HS-27A (cell line): ENCODE measurements at places on chromosomes 2 and 18.

- no peak for DNase-seq
Measured at GRCh38 chr2:238427435-238428162, 872 bp downstream of the ASB1 start.

DNA sequence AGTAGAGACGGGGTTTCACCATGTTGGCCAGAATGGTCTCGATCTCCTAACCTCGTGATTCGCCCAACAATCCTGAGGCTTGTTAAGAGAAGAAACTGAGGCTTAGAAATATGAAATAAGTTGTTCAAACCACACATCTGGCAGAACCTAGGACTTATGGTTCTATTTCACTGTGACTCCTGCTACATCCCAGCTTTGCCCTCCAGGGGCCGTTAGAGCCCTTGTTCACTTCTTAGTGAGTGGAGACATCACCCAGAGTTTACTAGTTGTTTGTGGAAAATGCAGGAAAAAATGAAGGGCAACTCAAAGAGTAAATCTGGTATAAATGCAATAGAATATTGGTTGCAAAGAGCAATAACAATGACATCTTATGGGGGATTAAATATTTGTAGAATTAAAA is 43.9 kb downstream of the MARCHF4 start:
- DNase-seq, result no peak

- no peak for DNase-seq
Measured at GRCh38 chr18:6755107-6755506, 25.6 kb downstream of the ARHGAP28 start.

- no peak for DNase-seq
Measured at GRCh38 chr2:227450311-227450841, 21.6 kb upstream of the AGFG1 start.

- DNase-seq, result peak; percentile 64
Measured at GRCh38 chr2:12816379-12817306, 99.9 kb downstream of the TRIB2 start.

DNA sequence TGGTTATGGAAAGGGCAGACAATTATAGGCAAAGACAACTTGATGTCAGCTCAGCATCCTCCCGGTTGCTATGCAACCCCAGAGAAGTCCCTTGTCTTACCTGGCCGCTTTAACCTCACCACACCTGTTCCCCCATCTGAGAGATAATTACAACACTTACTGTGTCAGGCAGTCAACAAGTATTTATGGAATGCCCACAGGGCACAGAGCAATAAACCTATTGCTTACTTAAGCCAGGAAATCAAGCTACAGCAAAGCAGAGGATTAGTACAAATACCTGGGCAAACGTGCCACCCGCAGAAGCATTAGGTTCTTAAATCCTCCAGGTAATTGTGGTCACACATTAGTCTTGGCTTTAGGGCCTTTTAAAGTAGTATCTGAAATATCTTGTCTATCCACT is 320.4 kb upstream of the REV1 start:
- DNase-seq, result no peak

DNA sequence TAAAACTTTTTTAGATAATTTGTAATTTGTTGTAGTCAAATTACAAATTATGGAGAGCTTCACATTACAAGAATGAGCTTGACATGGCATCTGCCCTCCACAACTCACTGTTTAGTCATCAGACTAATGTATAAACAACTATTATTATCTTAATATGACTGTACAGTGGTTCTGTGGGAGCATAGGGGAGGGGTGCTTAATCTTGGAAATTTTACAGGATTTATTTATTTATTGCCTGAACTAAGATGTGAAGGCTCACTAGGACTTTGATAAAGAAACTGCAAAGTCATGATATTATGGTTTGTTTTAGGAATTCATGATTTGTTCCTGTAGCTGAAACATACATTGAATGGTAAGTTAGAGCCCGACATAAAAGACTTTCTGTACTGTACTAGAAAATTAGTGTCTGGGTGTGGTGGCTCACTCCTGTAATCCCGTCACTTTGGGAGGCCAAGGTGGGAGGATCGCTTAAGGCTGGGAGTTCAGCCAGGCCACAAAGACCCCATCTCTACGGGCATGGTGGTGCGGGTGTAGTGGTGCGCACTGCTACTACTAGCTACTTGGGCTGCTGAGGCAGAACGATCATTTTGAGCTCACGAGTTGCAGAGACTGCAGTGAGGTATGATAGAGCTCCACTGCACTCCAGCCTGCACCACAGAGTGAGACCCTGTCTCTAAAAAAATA is 2.1 kb downstream of the MARCHF7 start:
- no peak for DNase-seq

- DNase-seq, result no peak
Measured at GRCh38 chr2:145221032-145221431, 701.1 kb upstream of the ZEB2 start.

DNA sequence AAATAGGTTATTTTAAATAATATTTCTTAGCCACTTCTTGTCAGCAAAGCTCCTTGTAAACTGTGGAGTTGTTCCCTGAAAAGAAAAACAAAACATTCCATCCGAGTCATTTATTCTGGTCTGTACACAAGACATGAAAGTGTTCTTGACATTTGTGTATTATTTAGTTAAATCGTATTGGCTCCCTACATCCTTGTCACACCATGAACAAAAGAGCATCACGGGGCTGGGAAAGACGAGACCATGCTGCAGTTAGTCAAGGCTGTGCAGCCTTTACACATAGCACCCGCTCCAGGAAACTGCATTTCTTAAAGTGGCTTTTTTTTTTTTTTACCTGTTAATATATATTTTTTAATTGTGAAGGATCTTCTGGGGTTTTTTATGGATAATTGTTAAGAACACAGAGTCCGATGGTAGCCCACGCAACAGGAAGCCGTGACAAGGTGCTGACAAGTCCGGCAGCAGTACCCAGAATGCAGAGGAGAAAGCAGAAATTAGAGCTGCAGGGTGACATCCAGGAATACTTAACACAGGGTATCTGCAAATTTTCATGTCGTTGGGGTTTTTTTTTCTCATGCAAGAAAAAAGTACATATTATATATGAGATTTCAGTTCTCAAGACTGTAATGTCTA is 588.4 kb downstream of the ARHGAP15 start:
- DNase-seq, result no peak

GRCh38 chr18:45324495-45325113 is 290.7 kb upstream of the SLC14A2 start:
- DNase-seq, result no peak

DNA sequence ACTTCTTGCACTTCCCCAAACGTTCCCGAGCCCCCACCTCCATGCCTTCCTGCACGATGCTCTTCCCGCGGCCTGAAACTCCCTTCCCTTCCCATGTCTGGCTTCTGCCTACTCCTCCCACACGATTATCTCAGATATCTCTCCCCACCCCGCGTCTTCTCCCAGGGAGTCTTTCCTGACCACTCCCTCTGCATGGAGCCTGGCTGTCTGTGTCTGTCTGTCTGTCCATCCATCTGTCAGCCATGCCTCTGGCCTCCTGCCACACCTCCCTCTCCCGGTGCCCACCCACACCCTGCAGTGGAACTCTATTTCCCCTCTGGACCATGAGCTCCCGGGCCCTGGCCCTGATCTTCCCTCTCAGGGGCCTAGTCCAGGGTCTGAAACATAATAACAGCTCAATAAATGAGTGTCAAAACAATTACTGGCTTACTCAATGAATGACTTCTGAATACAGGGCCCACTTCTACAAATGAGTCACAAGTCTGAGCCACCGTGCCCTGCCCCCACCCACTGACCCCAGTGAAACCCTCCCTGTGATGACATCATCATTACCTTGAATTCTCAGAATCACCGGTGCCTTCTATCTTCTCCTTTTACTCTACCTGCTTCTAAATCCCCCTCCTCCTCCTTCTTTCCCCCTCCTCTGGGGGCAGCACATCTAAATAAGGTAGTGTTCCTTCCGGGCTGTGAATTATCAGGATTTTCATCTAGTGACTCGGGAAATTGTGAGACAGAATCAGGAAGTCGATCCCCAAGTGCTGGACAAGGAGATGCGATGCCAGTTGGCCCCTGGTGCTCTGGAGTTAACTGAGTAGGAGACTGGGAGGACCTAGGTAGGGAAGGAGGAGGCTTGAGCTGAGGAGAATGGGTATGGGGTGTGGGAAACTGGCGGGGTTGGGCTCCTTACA is 46.1 kb upstream of the PLB1 start:
- no peak for DNase-seq

DNA sequence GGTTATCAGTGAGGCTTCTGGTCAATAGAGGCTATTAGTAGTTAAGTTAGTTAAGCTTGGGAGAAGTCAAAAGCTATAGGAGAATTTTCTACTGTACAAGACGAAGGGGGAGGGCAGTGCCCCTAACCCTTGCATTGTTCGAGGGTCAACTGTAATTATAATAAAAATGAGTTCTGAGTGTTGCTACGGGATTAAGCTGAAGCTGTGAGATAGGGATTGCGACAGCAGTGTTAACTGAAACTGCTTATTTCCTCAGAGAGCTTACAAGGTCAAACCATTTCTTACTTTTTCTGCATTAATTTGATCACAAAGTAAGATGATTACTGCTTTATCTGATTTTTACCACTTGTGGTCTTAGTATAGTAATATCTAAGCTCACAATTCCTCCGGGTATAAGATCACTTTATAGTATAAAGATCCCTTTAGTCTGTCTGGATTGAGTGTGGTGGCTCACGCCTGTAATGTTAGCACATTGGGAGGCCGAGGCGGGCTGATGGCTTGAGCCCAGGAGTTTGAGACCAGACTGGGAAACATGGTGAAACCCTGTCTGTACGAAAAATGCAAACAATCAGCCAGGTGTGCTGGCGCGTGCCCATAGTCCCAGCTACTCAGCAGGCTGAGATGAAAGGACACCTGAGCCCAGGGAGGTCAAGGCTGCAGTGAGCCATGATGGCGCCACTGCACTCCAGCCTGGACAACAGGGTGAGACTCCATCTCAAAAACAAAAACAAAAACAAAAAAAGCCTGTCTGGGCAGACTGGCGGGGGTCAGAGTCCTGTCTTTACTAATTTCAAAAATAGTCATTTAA is 119.5 kb upstream of the TLK1 start:
- DNase-seq, result no peak

DNA sequence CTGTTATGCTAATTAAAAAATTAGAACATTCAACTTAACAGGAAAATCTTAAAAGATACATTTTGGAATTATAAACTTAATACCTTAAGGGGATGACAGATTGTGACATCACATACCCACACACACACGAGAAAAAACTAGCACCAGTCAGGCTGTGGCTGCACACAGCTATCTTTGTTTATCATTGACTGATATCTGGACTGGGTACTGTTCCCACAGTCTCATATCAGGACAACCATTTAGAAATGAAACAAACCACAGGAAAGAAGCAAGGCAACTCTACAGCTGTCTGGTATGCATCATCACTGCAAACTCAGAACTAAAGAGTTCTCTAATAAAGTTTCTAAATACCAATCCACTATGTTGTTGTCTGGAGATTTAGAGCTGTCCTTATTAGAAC is 210.9 kb upstream of the SMAD7 start:
- no peak for DNase-seq

DNA sequence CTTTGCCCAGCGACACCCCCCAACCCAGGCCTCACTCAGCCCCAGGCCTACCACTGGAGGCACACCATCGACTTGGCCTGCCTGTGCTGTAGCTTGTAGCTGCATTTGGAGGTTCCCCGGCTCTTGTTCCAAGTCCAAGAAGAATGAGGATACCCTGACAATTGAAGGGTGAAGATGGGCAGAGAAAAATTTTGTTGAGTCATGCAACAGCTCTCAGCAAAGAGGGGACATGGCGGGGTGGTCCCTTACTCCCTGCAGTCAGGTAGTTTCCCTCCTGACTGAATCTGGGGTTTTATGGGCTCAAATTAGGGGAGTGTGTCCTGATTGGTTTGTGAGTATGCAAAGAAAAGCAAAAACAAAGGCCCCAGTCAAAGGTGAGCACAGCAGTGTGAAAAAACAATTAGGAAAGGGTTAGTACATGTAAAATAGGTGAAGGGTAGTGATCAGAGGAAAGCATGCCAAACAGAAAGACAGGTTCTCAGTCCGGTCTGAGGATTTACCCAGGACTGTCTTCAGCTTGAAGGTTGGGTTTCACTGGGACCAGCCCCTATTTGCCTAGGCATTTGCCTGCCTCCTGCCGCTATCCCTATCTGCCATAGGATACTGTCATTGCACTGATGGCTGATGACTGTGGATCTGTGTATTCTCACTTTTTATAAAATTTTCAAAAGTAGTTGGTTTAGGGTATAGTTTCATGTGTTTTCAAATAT is 316.4 kb upstream of the RND3 start:
- DNase-seq, result no peak

GRCh38 chr2:238554468-238555315 is 128.0 kb downstream of the ASB1 start:
- no peak for DNase-seq

- no peak for DNase-seq
Measured at GRCh38 chr18:25976554-25976953, 113.9 kb downstream of the SS18 start.

- no peak for DNase-seq
Measured at GRCh38 chr18:44521668-44522022, 159.0 kb upstream of the SETBP1 start.

GRCh38 chr2:50402654-50402960 is 629.3 kb downstream of the NRXN1 start:
- no peak for DNase-seq

DNA sequence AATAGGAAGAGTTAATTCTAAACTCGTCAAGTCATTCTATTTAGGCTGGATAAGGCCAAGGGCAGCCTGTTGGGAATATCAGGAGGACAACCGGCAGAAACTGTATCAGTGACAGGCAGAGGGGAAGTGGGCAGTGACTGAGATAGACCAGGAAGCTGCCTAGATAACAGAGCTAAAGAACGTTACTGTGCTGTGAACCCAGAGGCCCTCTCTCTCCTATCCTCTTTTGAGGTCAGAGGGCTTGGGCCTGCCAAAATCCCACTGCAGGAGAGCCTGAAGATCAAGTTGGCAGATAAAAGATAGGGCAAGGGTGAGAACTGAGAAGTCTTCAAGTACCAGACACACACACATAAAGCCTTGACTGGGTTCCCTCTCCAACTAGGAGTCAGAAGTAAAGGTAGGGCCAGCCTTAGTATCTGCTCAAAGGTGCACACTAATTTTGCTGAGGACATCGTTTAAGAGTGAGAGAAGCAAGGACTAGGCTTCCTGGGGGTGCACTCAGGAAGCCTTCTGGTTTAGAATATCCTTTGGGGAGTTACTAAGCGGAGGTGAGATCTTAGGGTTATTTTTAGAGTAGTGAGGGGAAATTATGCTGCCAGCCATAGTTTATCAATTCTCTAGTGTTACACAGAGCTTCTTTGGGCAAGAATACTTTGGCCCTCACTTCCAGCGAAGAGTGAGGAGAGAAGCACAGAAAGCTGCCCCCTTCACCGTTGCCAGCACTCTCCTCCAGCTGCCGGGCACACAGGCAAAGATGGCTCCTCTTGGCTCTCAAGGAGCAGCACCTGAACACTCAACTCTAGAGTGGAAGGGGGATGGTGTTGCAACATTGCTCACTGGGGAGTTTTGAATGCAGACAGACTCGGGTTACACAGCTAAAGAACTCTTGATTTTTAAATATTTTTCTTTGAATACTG is 9.8 kb downstream of the CAVIN2 start:
- no peak for DNase-seq

DNA sequence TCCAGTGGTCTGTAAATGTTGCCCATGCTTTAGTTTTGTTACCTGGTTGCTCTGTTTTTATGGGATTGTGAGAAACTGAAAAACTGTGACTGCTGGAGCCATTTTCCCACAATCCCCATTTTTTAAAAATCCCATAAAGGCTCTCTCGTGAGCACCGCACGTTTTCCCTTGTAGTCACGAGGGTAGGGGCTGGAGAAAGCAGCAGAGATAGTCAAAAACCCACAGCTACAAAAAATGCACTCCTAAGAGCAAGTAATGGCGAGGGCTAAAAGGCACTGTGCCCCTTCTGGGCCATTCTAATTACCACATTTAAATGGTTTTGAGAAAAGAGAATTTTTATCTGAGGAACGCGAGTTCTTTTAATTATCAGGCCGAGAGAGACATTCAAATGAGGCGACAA is 1.8 kb upstream of the CTDP1 start:
- no peak for DNase-seq
